ENCODE measurements at places on chromosomes 11 and 22.

GRCh38 chr22:49929994-49930575 is 11.7 kb downstream of the CRELD2 start:
- no peak for DNase-seq

DNA sequence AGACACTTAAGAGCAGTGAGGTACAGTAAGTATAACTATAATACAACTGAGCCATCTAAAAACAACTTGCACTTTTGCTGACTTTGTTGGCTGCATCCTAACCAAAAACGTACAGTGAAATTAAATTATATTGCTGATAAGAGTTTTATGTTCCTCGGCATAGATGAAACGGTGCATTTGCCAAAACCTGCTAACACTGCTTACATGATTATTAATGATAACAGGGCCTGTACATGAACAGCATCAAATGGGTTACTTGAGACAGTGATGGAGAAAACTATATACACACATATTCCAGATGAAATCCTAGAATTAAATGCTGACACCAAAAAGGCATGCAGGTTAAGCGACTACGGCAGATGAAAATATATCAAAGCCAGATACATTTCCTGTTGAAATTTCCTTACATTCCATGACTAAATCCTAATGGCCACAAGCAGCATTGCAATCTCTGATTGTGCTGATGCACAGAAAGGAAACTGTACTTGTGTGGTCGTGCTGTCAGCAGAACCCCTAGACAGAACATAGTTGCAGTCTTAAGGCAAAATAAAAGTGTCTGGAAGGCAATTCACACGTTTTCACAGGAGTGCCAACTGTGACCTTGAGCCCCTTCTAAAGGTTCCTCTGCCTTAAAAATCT is 143.9 kb downstream of the CADM1 start:
- DNase-seq: no peak

- no peak for DNase-seq
Observed at GRCh38 chr22:22913989-22914388, 26.4 kb downstream of the IGLL5 start.

DNA sequence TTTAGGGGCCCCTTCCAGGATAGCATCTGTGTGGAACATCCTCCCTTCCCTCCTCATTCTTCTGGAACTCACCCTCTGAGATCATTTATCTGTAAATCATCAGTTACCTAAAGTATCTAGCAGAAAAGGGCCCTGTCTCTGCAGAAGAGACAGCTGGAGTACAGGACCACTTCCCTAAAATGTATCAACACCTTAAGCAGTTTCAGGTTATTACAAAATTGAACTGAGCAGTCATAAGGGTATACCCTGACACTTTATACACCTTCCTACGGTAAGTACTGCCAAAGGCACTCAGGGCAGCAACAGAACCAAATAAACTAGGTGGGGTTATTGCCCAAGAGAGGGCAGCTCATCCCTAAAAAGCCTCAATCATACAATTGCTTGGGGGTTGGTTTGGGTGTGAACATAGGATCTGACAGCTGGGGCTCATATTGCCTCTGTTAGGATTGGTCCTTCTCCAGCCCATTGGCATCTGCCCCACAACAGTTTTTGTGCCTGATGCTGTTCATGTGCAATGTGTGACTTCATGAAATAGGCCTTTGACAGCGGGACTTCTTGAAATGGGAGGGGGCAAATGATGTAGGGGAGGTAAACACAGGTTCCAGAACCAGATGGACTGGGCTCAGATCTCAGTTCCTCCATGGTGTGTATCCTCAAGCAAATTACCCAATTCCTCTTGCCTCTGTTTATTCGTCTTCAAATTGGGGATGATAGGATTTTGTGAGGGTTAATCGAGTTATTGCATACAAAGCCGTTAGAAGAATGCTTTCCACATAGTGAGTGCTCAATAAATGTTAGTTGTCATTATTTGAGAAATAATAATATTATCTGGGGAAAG is 2.9 kb downstream of the POU2AF3 start:
- no peak for DNase-seq

DNA sequence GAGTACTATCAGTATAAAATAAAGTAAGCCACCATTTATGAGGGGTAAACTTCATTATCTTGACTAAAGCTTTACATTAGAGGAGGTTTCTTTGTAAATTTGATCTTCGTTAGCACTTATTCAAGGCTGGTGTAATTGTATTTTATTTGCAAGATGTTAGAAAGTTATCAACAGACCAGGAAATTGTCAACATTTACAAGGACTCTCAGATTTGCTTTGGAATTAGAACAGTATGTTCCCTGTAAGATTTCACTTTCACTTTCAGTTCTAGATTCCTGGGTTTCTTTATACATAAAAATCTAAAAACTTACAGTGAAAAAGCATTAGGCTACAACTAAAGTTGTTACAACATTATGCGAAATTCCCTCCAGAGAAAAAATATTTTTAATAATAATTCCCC is 4.6 kb upstream of the BIRC3 start:
- no peak for DNase-seq

GRCh38 chr11:36411202-36411640 is 98.9 kb downstream of the TRAF6 start:
- no peak for DNase-seq

- no peak for DNase-seq
Observed at GRCh38 chr11:130480186-130480585, 31.7 kb downstream of the ADAMTS15 start.

DNA sequence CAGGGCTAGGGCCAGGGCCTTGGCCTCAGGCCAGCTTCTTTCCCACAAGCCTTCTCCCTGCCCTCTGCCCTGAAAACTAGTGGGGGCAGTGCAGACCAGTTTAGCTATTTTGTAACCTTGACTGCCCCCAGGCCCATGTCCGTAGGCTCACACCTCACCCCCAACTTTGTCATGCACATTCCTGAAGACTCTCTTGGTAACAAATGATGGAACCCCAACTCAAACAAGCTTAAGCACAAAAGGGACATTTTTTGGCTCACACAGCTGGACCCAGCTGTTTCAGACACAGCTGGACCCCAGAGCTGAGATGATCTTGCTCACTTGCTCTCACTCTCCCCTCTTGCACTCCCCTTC is 46.6 kb downstream of the KCNQ1OT1 start:
- no peak for DNase-seq

- peak; percentile 54 for DNase-seq
Observed at GRCh38 chr11:126282736-126283591, at the start of gene TIRAP. TSS of gene TIRAP (plus strand) at chr11:126283093. CDS start at chr11:126290895, 7,802 bp downstream.

GRCh38 chr11:12440565-12440964 is 63.2 kb downstream of the PARVA start:
- no peak for DNase-seq

- DNase-seq: peak; percentile 23
Observed at GRCh38 chr22:44182588-44183286, 2.0 kb downstream of the PARVG start.

DNA sequence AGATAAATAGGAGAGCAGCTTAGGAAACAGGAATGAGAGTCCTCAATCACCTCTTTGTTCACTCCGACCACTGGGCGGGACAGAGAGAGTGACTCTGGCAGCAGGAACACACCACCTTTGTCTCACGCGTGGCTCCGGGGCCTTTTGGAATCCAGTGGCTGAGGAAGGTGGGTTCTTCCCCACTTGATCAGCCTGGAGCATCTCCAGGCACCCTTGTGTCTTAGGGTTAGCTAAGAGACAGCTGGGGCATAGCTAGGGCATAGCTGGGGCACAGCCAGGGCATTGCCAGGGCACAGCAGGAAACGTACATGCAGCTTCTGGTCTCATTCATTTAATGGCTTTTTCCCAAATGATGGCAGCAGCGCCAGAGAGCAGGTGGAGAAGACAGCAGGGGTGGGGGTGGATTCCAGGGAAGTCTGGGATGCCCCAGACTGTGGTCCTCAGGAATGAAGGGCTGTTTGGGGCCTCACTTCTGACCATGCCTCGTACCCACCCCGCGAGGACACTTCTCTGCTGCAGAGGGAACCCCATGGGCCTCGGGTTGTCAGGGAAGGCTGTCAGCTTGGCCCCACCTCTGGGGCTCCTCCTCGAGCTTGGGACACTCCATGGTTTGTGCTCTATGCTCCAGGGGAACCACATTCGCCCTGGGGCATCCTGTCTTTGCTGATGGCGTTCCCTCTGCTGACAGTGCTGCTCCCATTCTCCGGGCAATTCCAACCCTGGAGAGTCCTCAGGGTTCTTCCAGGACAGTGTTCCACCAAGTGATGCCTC is 30.4 kb upstream of the SHANK2 start:
- no peak for DNase-seq

- no peak for DNase-seq
Observed at GRCh38 chr11:115645631-115646317, 141.6 kb upstream of the CADM1 start.

DNA sequence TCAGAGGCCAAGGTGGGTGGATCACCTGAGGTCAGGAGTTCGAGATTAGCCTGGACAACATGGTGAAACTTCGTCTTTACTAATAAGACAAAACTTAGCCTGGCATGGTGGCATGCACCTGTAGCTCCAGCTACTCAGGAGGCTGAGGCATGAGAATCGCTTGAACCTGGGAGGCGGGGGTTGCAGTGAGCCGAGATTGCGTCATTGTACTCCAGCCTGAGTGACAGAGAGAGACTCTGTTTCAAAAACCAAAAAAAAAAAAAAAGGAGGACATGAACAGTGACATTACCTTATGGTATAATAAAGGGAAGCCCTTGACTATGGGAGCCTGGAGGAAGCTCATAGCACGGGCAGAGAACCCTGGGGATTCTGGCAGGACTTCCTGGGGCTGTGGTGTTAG is 16.5 kb upstream of the PLEKHB1 start:
- DNase-seq: no peak

- no peak for DNase-seq
Observed at GRCh38 chr11:418343-419247, 3.8 kb upstream of the SIGIRR start.

GRCh38 chr22:49392841-49393510 is 434.7 kb downstream of the BRD1 start:
- DNase-seq: no peak

DNA sequence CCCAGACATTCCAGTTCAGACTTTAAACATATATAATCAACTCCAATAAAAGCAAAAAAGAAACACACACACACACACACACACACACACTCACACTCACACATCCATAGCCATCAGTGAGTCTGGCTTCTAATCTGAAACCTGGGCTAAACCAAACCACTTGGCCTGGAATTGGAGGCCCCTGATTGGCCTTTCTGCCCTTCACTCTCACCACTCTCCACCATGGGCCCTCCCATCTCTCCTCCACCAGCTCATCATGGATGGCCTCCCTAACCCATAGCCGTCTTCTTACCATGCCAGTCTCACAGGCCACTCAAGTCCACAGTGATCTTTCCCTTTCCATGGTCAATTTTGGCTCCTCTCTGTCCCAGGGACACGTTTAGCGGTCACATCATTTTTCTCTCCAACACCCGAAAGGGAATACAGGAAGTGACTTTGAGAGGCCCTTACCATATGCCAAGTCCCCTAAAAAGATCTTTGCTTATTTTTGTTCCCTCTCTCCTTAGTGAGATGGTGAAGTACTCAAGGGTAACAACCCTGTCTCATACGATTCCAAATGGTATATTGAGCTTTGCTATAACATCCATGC is 66.6 kb downstream of the ENDOD1 start:
- DNase-seq: no peak

DNA sequence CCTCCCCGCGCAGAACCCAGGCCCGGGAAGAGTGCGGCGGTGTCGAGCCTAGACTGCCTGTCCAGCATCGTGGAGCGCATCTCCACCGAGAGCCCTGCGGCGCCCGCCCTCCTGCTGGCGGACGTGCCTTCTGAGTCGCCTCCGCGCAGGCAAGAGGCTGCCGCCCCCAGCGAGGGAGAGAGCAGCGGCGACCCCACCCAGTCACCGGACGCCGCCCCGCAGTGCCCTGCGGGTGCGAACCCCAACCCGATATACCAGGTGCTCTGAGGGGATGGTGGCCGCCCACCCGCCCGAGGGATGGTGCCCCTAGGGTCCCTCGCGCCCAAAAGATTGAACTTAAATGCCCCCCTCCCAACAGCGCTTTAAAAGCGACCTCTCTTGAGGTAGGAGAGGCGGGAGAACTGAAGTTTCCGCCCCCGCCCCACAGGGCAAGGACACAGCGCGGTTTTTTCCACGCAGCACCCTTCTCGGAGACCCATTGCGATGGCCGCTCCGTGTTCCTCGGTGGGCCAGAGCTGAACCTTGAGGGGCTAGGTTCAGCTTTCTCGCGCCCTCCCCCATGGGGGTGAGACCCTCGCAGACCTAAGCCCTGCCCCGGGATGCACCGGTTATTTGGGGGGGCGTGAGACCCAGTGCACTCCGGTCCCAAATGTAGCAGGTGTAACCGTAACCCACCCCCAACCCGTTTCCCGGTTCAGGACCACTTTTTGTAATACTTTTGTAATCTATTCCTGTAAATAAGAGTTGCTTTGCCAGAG is 2.0 kb downstream of the MYOD1 start:
- no peak for DNase-seq

DNA sequence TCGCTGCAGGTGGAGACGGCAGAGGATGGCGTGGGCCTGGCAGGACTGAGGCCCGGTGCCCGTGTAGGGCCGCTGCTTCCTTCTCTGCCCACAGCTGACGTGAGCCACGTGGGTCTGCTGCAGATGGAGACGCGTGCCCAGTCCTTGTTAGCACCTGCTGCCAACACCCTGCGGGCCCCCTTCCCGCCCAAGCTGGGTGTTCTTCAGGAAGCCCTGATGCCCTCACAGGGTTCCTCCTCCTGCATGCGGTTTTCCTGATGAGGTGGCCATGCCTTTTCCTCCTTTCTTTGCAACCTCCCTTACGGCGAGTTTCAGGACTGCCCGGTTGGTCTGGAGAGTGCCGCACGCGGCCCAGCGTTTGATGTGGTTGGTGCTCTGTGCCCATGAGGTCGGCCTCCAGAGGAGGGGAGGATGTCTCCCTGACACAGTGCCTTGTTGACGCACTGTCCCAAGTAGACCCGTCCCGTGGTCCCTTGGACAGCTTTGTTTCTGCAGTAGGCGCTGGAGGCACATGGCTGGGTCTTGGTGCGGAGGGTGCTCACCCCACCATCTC is 44.7 kb downstream of the AP2A2 start:
- DNase-seq: no peak

DNA sequence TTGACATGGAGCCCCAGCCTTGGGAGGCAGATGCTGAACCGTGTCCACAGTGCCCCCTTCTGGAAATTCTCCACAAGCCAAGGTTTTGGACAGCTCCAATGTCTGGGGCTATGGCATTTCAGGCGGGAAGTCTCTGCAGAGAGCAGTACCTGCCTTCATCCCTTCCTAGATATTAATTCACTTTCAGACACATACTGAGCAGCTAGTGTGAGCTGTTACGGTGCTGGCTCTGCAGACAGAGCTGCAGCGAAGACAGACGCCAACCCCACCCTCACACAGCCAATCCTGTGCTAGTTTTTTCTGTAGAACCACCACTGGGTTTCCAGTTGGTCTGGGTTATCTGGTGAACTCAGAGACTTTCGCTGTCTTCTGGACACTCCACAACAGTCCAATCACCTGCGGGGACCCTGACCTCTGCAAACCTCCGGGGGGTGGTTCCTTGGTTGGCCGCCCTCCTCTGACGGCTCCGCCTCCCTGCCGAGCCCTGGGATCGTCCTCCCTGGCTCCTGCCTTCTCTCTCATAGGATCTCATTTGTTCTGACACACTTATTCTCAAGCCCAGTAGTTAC is 9.1 kb downstream of the LMF2 start:
- peak; percentile 65 for DNase-seq
